D341Med (cell line): ENCODE measurements at places on chromosomes 11 and 22.

DNA sequence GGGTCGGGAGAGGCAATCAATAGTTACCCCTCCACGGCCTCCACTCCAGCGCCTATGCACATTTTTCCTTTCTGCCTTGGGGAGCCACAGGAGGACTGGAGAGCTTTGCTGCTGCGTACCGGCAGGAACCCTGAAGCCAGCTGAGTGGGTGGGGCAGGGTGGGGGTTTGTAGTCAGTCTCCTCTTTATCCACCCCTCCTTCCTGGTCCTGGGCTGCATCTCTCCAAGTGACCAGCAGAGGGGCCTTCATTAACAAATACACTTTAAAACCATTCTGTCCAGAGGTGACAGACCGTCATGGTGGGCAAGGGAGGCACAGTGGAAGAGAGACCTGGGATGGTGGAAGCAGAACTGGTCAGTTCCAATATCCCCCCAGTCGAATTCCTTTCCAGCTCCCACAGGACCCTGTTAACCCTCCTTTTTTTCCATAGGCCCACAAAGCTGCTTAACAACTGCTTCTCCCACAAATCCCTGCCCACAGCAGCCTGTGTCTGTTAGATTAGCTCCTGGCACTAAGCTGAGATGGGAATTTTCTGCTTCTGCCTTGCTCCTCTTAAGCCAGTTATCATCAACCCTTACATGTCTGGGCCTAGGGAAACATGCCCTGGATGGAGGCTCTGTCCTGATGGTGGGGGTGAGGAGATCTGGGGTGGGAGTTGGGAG, 3.9 kb upstream of the ABCG4 start:
- peak; percentile 88 for DNase-seq

- no peak for DNase-seq
Measured at GRCh38 chr11:29734287-29734686, 282.5 kb downstream of the KCNA4 start.

GRCh38 chr11:126277780-126278179, 5.1 kb upstream of the TIRAP start:
- no peak for DNase-seq

GRCh38 chr11:12841946-12842630, 167.0 kb upstream of the RASSF10 start:
- no peak for DNase-seq

- DNase-seq: no peak
Measured at GRCh38 chr11:93567401-93567895, 24.3 kb upstream of the SMCO4 start.

DNA sequence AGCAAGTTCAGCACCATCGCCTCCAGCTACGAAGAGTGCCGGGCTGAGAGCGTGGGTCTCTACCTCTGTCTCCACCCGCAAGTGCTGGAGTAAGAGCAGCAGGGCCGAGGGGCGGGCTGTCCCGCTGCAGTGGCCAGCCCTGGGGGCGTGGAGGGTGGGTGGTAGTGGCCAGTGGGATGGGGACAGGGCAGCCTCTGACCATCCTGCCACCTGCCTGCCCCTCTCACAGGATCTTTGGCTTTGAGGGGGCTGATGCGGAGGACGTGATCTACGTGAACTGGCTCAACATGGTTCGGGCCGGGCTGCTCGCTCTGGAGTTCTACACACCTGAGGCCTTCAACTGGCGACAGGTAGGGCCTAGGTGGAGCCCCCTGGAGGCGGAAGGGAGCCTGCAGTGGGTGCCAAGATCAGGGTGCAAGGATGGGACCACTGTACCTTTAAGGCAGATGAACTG, 15.0 kb upstream of the BBS1 start:
- DNase-seq: no peak

- DNase-seq: no peak
Measured at GRCh38 chr11:126884594-126884993, 116.0 kb downstream of the KIRREL3 start.

GRCh38 chr11:100774859-100775258, 87.8 kb downstream of the ARHGAP42 start:
- no peak for DNase-seq

- DNase-seq: no peak
Measured at GRCh38 chr11:110035357-110035756, 57.8 kb upstream of the ZC3H12C start.

GRCh38 chr11:81104051-81104450, 1629.6 kb downstream of the FAM181B start:
- DNase-seq: no peak

- no peak for DNase-seq
Measured at GRCh38 chr22:46465793-46466192, 71.6 kb downstream of the CELSR1 start.

DNA sequence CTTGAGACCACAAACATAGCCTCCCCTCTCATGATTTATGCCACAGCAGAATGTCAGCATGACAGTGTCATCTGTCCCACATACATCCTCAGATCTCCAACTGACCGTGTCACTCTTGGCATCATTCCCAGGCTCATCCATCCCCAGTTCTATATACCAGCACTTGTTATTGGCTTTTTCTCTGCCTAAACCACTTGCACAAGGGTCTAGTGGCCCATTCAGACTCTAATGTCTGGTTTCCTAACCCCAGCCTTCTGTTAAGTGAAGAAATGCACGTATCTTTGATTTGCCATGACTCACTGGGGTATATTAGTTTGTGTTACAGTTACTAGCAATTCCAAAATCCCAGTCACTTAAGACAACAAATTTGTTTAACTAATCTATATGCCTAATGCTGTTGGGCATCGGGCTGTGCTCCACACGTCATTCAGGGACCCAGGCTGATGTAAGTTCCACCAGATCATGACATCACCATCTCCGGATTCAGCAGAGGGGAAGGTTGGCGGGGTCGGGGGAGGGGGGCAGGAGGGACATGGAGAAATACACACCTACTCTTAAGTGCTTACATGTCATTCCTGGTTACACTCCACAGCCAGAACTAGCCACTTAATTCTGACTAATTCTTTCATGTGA, 517.4 kb downstream of the BUD13 start:
- DNase-seq: no peak

DNA sequence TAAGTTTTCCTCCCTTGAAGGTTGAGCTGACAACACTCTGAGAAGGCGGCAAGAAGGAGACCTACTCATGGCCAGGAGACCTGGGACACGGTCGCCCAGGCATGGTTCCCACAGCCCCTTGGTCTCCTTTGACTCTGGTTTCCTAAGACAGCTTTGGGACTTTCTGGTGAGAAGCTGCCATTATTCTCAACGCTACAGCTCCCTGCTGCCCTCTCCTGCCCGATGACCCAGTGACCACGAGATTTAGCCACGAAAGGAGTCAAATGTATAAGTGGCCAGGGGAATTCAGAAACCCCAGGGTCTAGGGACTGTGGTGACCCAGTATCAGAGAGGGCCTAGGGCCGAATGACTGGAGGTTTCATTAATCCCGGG, 699 bp upstream of the SDF2L1 start:
- no peak for DNase-seq

DNA sequence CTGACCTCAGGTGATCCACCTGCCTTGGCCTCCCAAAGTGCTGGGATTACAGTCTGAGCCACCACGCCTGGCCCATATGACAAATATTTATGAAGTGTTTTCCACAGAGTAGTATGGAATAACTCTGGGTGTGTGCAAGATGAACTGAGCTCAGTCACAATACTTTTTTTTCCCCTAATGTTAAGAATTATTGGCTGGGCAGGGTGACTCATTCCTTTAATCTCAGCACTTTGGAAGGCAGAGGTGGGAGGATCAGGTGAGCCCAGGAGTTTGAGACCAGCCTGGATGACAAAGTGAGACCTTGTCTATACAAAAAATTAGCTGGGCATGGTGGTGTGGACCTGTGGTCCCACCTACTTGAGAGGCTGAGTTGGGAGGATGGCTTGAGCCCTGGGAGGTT, 6.4 kb downstream of the PTPRJ start:
- no peak for DNase-seq

DNA sequence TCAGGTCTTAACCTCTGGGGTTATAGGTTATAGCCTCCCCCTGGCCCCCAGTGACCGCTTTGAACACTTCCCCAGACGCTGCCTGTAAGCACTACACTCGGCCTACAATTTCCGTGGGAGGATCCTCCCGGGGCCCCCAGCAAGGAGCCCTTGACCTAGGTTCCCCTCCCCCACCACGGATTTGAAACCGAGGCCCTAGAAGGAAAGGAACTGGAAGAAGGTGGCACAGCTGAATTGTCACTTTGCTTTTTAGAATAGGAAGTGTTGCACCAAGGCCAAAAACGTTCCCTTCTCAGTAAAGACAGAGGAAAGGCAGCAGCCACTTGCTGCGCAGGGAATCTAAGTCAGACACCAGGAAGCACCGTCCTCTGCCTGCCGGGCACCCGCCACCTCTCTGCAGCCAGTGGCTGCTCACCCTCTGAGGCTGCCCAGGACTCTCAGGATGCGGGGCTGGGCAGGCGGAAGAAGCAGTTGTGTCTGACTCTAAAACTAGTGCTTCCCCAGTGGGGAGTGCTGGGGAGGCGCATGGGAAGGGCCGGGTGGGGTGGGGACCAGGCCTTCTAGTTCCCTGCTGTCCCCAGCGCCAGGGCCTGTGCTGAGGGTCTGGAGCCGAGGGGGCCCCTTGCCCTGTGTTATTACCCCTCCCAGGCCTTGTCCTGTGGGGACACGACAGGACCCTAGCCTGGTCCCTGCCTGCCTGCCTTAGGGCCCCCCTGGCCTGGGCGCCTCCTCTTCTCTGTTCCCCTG, 7.9 kb upstream of the FLRT1 start:
- DNase-seq: no peak

DNA sequence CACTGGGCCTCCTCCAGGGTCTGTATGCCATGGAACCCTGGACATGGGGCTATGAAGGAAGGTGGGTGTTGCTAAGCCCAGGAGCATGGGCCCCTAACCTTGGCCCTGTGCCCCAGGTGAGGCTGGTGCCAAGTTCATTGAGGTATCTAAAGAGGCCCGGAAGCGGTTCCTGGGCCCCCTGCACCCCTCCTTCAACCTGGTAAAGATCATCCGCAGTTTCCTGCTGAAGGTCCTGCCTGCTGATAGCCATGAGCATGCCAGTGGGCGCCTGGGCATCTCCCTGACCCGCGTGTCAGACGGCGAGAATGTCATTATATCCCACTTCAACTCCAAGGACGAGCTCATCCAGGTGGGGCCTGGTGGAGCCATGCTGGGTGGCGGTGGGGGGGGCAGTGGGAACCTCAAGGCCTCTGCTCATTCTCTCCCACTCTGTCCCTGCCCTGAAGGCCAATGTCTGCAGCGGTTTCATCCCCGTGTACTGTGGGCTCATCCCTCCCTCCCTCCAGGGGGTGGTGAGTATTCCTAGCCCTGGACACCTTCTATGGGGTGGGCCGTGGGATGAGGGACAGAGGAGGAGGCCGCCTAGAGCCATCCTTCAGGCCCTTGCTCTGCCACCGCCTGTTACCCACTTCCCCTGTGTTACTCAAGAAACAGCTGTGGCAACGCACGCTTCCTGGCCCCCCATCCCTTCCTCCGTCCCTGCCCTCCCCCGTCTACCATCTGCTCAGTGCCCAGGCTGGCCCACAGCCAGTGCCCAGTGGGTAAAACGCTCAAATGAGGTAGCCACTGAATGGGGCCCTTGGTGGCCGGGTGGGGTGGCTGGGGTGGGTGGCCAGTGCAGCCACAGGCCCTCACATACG, 3.0 kb downstream of the PNPLA2 start:
- no peak for DNase-seq

- DNase-seq: no peak
Measured at GRCh38 chr11:12165237-12165875, 55.0 kb downstream of the MICAL2 start.

- no peak for DNase-seq
Measured at GRCh38 chr22:40509401-40510134, 127.0 kb downstream of the MRTFA start.

GRCh38 chr11:82883853-82884252, 16.4 kb downstream of the PRCP start:
- DNase-seq: no peak

DNA sequence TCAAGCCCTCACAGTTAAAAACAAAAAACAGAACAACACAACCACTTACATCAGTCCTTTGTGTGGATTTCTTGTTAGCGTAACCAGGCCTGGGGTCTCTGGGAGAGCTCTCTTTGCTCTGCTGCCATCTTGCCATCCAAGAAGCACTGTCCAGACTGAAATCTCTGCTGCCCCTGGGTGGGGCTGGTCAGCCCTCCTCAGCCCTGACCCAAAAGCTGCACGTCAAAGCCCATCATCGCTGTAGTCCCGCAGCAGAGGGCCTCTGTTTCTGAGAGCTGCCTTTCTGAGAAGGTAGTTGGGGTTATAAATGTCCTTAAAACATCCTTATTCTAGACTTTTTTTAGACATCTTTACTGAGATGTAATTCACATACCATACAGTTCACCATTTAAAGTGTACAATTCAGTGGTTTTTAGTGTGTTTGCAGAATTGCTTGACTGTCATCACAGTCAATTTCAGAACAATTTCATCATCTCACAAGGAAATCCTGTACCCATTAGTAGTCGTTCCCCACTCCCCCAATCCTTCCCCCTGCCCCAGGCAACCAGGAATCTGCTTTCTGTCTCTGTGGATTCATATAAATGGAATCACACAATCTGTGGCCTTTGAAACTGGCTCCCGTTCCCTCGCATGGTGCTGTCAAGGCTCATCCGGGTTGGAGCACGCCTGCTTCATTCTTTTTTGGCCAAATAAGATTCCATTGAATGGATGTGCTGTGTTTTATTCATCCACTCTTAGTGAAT, 94.9 kb downstream of the TBC1D22A start:
- no peak for DNase-seq

DNA sequence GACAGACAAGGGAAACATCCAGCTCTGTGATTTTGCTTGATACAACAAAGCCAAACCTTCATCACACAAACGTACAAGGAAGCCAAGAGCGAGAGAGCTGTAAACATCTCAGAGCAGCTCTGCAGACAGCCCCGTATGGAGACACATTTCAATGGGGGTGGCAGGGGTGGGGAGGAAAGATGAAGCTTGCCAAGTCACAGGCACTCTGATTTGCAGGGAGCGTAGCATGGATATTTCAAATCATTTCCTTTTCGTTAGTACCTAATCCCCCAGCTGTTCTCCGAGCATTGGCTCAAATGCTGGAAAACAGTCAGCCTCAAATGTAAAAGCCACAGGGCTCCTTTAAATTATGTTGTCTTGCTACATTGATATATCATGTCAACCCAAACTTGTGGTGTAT, 458.9 kb upstream of the CADM1 start:
- no peak for DNase-seq

GRCh38 chr11:65132988-65133700, 1.2 kb downstream of the SYVN1 start:
- no peak for DNase-seq

- no peak for DNase-seq
Measured at GRCh38 chr22:42969348-42969975, 45.5 kb downstream of the PACSIN2 start.

DNA sequence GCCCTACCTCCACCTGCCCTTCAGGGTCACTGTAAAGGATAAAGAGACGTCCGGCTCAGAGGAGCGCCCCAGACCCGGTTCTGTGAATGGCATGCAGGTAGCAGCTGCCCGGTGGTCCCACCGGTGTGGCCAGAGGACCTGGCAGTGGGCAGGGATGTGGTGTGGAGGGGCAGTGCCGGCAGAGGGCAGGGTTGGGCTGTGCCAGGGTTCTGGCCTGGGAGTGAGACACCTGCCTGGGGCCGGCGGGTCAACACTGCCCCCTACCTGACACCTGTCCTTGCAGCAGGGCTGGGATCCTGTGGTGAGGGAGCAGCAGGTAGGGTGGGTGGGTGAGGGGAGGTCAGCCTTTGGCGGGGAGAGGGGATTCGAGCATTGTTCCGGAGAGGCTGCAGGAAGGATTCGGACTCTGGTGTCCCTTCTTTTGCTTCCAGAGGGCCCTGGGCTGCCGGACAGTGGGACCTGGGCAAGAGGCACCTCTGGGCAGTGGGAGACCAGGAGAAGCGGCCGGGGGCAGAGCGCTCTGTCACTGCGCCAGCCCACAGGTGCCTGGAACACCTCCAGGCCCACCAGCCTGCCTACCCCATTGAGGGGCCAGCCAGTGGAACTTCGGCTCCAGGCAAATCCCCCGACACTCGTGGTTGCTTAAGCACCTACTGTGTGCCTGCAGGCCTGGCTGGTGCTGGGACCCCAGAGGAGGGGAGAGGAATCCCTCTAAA, 1.6 kb upstream of the PHLDA2 start:
- peak; percentile 76 for DNase-seq
